ENCODE measurements at places on chromosomes 7 and 10. TPM values are rescaled to one million over a fixed set of nuclear protein-coding genes. Genes with fewer than 3 reads are reported as not detected.

The LRRC17 gene
- 0.08 TPM for polyA plus RNA-seq

DNA sequence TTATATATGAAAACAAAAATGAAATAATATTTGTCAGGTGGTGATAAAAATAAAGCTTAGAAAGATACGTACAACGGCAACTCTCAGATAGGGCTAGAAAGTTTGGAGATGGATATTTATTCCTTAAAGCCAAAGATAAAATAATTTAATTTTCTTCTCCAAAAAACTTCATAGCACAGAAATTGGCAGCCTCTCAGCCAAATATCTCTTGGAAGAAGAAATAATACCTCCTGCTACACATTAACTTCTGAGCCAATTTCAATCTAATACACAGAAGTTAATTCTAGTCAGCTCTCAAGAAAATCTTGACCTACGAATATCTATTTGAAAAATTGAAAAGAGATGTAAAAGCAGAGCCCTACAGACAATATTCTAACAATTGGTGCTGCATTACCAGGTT lies 122.4 kb downstream of the TES start:
- no peaks in the 10 kb centered on the region for H3K27me3 ChIP-seq
- no peak overlapping the region for H3K4me3 ChIP-seq
- no peaks in the 10 kb centered on the region for H3K4me1 ChIP-seq
- no peak for DNase-seq
- H3K36me3 ChIP-seq, result no peaks in the 10 kb centered on the region
- no peak overlapping the region for H3K27ac ChIP-seq

GRCh38 chr7:1229956-1230355 lies 2.7 kb upstream of the UNCX start:
- no peak overlapping the region for H3K27ac ChIP-seq
- no peak for DNase-seq
- H3K4me3 ChIP-seq, result no peak overlapping the region
- no peaks in the 10 kb centered on the region for H3K36me3 ChIP-seq
- no peaks in the 10 kb centered on the region for H3K27me3 ChIP-seq
- H3K4me1 ChIP-seq, result no peaks in the 10 kb centered on the region

GRCh38 chr10:33270971-33271370 lies 63.5 kb downstream of the NRP1 start:
- no peak overlapping the region for H3K4me3 ChIP-seq
- no peaks in the 10 kb centered on the region for H3K36me3 ChIP-seq
- DNase-seq, result no peak
- no peak overlapping the region for H3K27ac ChIP-seq

GRCh38 chr7:127798023-127798422 lies 146.0 kb downstream of the SND1 start:
- H3K36me3 ChIP-seq, result peaks cover 2% of the 10 kb centered on the region
- no peaks in the 10 kb centered on the region for H3K27me3 ChIP-seq
- DNase-seq, result no peak
- peaks cover 5% of the 10 kb centered on the region for H3K4me1 ChIP-seq
- no peak overlapping the region for H3K4me3 ChIP-seq

The ADAM12 gene
- 0.02 TPM for polyA plus RNA-seq
